ENCODE measurements at places on chromosomes 11 and 22.

DNA sequence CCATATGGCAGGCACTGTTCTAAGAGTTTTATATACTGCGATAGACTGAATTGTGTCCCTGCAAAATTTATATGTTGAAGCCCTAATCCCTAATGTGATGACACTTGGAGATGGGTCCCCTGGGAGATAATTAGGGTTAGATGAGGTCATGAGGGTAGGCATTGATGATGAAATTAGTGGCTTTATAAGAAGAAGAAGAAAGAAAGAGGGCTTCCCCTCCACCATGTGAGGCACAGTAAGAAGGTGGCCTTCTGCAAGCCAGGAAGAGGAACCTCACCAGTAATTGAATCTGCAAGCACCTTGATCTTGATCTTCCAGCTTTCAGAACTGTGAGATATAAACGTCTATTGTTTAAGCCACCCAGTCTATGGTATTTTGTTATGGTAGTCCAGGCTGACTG lies 46.6 kb upstream of the TENM4 start:
- DNase-seq = no peak

DNA sequence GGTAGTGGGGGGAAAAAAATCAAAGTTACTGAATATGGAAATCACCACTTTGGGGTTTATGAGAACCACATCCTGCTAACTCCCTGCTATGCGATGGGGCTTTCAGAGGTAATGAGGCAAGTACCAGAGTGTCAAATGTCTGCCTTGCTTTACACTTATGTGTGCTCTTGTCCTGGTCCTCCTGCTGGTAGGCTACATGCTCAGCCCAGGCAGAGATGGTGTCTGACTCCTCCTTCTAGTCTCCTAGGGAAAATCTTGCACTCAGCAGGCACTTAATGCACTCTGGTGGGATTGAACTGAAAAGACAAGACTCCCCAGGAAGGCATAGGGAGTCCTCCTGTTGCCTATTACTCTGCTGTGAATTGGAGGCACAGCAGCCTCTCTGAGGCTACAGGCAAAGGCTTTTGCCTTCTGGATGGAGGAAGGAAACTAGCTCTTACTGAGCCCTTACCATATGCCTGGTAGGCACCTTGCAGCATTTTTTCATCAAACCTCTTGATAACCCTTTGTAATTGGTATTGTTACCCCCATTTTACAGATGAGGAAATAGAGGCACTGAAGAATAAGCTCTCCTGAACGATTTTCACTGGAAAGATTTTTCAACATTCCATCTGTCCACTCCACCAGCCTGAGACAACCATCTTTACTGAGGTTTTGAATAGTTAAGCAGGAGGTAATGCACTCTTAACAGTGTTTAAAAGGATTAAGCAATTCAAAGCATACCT lies 132.1 kb upstream of the PAX6 start:
- no peak for DNase-seq

- DNase-seq = no peak
Observed at GRCh38 chr11:3709977-3710376, 38.8 kb upstream of the CHRNA10 start.

GRCh38 chr11:108608548-108608947 lies 15.0 kb upstream of the EXPH5 start:
- no peak for DNase-seq

- DNase-seq = no peak
Observed at GRCh38 chr11:107076832-107077231, 58.6 kb upstream of the GUCY1A2 start.

DNA sequence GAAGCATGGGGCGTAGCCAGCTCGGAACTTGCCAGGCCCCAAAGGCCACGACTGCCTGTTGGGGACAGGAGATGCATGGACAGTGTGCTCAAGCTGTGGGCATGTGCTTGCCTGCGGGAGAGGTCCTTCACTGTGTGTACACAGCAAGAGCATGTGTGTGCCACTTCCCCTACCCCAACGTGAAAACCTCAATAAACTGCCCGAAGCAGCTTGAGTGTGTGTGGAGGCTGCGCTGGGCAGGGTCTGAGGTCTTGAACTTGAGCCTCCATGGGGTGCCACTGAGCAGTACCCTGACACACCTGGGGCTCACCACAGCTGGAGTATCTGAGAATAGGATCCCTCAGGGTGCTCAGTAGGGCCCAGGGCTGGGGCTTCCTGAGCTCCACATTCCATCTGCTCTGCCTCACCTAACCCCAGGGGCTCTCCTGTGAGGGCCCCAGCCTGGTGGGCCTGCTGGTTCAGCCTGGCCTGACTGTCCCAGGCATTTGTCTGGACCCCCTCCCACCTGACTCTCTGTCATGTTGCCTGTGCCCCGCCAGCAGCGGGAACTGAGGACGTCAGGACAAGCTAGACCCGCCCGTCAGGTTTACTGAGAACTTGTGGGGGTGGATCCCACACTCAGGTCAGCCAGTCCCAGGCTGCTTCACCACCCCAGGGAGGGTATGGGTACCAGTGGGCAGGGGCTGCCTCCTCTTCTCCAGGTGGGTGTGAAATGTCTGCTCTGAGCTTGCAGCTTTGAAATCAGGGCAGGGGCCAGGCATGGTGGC lies 3.2 kb downstream of the RASSF7 start:
- no peak for DNase-seq

DNA sequence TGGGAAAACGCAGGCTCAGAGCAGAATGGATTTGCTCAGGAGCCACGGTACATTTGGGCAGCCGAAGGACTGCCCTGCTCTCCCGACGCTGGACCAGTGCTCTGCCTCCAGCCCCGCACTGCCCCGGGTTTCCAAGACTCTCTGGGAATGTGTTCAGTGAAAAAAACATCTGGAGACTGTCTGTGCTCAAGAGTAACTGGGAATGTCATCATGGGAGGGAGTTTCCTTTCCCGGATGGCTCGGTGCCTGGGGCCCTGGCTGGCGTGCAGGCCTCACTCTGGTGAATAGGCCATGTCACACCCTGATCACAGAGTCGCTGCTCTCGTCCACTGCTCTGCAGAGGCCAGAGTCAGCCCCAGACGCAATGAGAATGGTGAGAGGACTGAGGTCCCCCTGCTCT lies 9.8 kb upstream of the APOL6 start:
- DNase-seq = no peak
